Omental fat pad (tissue), 4 donors: ENCODE measurements at places on chromosomes 3 and 15.

DNA sequence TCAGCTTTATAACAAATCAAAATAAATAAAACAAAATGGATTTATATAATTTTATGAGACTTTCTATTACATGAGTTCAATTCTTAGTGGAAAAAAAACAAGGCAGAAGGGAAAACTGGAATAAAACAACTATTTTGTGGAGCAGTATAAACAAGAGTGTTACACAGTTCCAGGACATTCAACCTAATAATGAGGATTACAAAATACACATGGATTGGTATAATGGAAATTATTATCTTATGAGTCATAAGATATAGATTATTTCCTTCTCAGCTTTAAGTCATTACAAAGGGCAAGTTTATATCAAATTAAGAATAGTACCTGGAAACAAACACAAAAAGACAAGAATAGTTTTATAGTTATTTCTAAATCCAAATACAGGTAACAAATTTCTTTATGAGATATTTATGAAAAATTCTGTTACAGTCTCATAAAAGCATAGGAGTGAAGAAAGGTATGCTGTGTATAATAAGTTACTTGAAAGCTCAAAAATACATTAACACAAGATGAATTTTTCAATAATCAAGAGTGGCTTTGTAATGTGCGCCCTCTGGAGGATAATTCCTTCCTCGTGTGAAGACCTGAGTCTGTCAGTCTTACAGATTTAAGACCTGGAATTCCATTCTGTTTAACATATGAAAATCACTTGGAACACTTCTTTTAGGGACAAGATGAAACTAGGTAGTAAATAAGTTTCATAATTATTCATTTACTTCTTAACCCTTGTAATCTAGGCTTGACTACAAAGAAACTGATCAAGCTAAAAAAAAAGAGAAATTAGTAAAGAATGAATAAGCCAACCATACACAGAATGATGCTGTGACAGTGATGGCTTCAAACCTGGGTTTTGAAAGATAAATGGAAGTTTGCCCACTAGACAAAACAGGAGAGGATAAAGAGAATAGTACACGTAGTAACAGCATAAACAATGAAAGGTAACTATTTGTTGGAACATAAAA is 9.5 kb downstream of the COPS2 start:
- DNase-seq, result no peak

DNA sequence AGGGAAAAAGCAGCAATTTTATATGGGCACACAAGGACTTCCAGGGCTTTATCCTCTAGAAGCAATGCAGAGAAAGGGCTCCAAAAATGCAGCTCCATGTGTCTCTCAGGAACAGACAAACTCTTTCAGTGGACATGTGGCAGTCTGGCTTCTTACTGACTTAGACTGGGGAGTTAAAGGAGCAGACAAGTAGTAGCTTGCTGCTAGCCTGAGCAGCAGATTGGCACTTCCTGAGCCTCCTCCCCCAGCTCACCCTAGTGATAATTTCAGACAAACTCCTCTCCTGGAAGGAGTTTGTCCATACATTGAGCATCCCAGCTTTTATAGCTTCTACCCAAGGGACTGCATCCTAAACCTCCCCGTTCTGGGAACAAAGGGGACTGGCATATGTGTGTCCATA is 101.7 kb upstream of the MANF start:
- no peak for DNase-seq

DNA sequence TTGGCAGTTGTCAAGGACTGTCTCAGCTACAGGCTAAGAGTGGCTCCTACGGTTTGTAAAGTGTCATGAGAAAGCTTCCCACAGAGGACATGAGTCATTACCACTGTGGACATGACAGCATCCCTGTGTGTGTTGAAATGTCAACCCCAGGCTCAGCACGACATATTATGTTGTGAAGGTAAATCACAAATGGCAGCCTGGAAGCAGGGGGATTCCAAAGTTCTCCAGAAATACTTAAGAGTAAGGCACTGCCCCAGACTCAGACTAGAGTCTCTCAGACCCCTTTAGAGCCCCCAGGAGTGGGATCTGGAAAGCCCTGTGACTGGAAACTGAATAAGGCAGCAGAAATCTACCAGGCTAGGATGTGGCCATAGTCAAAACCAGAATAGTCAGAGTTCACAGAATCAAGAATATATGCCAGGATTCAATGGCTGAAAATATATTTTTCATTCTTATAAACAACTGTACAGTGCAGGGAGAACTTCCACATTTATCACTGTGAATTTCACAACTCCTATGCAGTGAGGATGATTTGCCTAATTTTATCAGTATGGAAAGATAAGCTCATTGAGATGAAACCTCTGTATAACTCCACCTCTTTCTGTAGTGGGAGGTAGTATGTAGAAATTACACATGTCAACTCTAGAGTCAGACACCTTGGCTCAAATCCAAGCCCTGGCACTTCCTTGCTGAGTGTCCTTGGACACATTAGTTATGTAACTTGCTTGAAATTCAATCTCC is 237.1 kb upstream of the CFAP20DC start:
- peak; percentile 29 for DNase-seq

DNA sequence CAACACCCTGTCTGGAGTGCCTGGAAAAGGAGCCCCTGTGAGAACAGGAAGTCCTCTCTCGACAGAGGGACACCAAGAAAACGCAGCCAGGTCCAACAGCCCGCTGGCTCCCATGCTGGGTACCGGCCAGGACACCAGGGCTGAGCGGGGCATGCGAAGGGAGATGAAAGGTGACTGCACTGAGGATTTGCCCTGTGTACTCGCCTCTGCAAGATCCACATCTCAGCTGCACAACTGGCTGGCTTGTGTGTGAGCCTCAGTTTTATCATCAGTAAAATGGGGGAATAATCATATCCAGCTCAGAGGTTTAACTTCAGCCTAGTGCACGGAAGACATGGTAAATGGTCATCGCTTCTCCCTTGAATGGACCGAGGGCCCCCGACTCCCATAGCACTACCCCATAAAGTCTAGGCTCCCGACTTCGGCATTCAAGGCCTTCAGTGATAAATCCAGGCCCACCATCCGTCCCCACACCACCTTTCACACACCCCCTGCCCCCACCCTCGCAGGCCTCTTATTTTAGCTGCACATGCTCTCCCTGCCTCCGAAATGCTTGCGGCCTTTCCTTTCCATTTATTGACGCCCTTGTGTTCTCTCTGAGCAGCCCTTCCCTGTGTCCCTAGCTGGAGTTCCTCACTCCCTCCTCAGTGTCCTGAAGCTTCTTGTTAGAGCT is 15.8 kb downstream of the ISG20 start:
- no peak for DNase-seq

DNA sequence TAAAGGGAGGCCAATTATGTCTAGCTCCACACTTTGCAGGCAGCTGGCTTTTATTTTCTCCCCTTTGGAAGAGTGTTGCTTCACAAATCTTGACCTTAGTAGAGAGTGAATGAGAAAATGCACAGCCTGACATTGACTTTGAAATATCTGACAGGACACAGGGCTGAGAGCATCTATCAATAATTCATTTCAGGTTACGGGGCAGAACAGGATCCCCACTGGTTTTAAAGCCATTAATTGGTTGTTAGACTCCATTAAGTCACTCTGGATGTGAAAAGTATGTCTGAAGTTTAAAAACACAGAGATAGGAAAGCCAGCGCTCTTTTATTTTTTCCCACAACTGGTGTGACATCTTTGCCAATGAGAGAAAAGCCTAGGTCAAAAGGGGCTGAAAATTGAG is 251.9 kb upstream of the TMC3 start:
- no peak for DNase-seq

DNA sequence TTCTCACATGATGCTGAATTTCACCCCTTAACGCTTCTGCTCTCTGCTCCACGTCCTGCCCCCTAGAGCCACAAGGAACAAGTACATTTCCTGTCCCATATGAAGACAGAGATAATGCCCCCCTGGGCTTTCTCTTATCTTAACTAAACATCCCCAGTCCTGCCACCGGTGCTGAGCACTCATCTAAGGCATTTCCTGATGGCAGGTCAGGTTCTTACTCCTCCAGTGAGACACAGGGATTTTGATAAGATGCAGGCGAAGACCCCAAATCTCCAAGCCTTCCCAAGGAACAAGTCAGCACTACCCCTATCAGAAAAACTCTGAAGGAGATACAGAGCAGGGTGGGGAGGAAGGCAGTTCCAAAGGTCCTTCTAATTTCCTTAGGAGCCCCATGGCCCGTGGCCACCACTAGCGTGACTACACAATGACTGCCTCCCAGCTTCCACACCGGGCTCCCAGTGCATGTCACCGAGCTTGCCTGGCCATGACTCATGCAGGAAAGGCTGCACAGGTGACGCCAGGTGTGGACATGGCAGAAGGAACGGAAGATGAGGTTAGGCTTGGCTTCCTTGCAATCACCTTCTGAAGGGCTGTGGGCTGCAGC is 152.9 kb downstream of the XXYLT1 start:
- DNase-seq, result no peak

DNA sequence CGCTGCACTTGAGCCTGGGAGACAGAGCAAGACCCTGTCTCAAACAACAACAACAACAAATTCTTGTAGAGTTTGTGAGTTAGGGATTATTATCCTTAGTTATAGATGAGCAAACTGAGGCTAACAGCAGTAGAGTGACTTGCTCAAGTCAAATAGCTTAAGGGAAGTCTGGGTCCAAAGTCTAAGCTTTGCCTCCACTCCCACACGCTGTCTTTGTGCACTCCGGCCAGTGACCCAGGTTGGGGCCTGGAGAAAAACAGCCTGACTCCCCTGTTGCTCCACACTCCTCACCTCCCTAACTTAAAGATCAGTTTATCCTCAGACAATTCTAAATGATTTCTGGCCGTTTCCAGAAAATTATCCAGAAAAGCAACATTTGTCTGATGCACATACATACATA is 9.2 kb upstream of the SIN3A start:
- DNase-seq, result no peak

DNA sequence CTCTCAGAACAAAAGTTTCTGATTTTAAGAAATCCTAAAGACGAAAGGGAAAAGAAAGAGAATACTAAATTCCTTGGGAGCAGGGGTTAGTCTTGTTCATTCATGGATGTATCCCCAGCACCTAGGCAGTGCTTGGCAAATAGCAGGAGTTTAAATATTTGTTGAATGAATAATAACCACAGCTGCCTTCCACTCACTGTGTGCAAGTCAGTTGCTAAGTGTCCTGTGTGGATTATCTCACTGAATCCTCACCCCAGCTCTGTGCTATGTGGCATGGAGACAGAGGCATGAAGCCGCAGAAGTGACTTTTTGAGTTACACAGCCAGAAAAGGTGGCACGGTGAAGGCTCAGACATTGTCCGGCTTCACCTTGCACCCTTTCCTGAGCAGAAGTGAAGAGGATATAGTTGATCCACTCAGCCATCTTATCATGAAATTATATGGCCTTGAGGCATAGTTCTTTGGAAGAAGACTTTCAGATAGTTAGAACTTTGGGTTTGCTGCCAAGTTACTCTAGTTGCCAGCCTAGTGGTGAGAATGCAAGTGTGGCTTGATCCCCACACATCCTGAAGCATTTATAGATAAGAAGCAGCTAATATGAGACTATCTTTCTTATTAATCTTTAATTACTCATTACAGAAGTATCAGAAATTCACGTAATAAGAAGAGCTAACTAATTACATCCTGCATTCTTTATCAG is 355.5 kb downstream of the LRTM1 start:
- DNase-seq, result no peak
